Tibial nerve (tissue), 4 donors: ENCODE measurements at places on chromosomes 6 and 20. TPM values are rescaled to one million over a fixed set of nuclear protein-coding genes. Genes with fewer than 3 reads are reported as not detected.

GRCh38 chr6:68710916-68711315, 75.8 kb downstream of the ADGRB3 start:
- no peaks in the 10 kb centered on the region for H3K4me1 ChIP-seq
- H3K36me3 ChIP-seq: no peaks in the 10 kb centered on the region
- no peaks in the 10 kb centered on the region for H3K27me3 ChIP-seq
- H3K4me3 ChIP-seq: no peak overlapping the region

DNA sequence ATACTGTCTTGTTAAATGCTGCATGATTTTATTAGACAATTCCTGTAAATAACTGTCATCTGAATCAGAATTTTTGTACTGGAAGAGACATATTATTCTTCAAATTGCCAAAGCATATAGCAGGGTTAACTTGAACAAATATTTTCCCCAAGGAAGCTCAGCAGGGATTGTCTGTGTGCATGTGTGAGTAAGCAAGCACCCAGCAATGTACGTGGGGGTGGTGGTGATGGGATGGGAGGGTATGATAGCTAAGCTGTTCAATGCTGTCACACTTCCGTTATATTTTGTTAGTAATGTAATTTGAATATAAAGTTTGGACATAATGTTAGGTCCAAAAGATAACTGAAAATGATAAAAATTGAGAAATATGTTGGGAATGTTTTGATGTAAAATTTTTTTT, 118.1 kb downstream of the MYB start:
- H3K4me3 ChIP-seq: no peak overlapping the region
- H3K36me3 ChIP-seq: peaks cover 55% of the 10 kb centered on the region
- no peak overlapping the region for H3K27ac ChIP-seq
- H3K4me1 ChIP-seq: no peaks in the 10 kb centered on the region

DNA sequence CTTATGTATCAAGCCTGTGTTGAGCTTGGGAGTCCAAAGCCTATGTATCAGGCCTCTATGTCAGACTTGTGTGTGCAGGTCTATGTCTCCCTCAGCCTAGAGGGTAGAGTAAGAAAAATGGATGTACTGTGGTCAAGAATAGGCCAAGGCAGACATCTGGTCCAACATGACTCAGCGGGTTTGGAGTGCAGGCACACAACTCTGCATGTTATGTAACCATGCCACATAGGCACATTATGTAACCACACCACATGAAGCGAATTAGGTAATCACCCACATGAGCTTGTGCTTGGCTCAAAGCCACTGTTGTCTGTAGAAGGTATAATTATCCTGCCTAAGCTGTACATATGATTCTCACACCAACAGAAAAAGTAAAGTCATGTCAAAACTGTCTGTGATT, 1190.5 kb upstream of the EYS start:
- no peaks in the 10 kb centered on the region for H3K4me1 ChIP-seq
- no peak for DNase-seq
- H3K27ac ChIP-seq: no peak overlapping the region

DNA sequence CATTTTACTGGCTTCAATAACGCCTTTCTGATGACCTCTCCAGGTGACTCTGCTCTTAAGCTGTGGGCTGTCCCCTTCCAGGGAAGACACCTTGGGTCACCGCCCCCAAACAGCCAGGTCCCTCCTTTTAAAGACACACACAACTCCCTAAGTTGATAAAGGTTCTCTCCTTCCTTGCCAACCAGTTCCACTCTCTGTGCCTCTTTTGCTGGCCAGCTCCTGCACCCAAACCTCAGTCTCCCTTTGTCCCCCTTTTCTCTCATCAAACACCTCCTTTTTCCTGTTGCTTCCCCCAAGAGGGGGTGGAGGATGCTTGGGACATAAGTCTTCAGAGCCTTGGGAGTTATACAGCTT, 1.0 kb downstream of the NCOA6 start:
- peak overlapping the region; percentile 88 for H3K4me3 ChIP-seq
- H3K4me1 ChIP-seq: peaks cover 52% of the 10 kb centered on the region
- H3K27me3 ChIP-seq: no peaks in the 10 kb centered on the region
- H3K36me3 ChIP-seq: no peaks in the 10 kb centered on the region

SLC2A10 gene
- 31.5 TPM for total RNA-seq

GRCh38 chr6:138987080-138987642, 892 bp downstream of the REPS1 start:
- H3K27ac ChIP-seq: peak overlapping the region; percentile 92
- DNase-seq: no peak
- peaks cover 16% of the 10 kb centered on the region for H3K4me1 ChIP-seq
- peak overlapping the region; percentile 91 for H3K4me3 ChIP-seq
- no peaks in the 10 kb centered on the region for H3K27me3 ChIP-seq
- H3K36me3 ChIP-seq: no peaks in the 10 kb centered on the region

- H3K4me3 ChIP-seq: no peak overlapping the region
- H3K27me3 ChIP-seq: no peaks in the 10 kb centered on the region
- DNase-seq: no peak
- H3K4me1 ChIP-seq: no peaks in the 10 kb centered on the region
- peaks cover 2% of the 10 kb centered on the region for H3K36me3 ChIP-seq
These were observed 45.1 kb downstream of the WDR27 start for GRCh38 chr6:169656546-169657283.

DNA sequence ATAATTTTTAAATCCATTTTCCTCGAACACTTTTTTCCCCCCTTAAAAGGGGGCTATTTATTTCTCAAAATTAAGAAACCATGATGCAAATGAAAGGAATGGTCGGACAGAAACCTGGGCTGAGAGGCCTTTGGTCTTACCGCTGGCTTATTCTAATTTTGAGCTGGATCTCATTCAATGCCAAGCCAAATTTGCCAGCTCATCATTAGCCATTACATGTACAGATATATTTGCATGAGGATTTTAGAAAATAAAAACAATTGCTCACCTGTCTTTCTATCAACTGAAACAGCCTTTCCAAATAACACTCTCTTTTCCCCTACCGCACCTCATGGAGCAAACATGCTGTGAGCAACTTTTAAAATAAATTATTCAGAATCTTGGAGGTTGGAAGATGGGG, 219.5 kb upstream of the DTNBP1 start:
- no peaks in the 10 kb centered on the region for H3K36me3 ChIP-seq
- no peak overlapping the region for H3K27ac ChIP-seq
- H3K27me3 ChIP-seq: no peaks in the 10 kb centered on the region
- H3K4me1 ChIP-seq: peaks cover 10% of the 10 kb centered on the region
- DNase-seq: no peak
- H3K4me3 ChIP-seq: no peak overlapping the region

PAX1 gene
- not detected for total RNA-seq

DNA sequence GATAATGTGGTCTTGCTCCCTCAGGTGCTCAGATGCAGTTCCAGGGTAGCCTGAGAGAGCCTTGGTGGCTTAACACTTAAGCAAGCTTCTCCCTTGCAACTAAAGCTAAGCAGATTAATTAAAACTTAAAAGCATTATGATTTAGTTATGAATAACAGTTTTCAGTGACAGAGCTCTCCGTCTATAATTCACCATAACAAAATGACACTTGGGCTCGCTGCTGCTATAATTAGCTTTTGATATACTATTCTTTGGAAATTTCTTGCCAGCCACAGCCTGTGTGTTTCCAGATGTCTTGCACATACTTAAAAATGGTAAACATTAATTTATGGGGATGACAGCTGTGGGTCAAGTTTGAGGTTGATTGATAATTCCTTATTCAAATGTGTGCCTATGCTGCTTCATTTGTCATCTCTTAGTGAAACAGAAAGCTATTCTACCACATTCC, 380.5 kb downstream of the TFAP2B start:
- H3K4me3 ChIP-seq: no peak overlapping the region
- H3K36me3 ChIP-seq: no peaks in the 10 kb centered on the region
- no peaks in the 10 kb centered on the region for H3K27me3 ChIP-seq
- no peak for DNase-seq
- H3K27ac ChIP-seq: no peak overlapping the region

DNA sequence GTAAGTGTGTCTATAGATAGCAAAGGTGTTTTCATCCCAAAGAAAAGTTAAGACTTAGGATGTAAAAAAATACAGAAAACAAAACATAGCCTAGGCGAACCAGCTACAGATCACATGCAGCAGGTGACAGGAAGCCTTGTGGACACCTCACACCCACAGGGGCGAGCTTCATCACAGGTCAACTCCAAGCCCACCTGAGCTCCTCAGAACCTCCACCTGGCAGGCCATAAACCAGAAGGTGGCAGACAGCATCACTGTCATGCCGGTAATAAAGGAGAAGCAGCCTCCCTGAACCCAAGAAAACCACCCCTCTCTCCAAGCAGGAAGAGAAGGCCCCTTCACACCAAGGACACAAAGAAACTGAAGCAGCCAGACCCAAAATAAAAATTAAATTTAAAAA, 1.0 kb downstream of the RALGAPA2 start:
- H3K4me3 ChIP-seq: peak overlapping the region; percentile 84
- no peaks in the 10 kb centered on the region for H3K36me3 ChIP-seq
- H3K4me1 ChIP-seq: peaks cover 19% of the 10 kb centered on the region
- no peaks in the 10 kb centered on the region for H3K27me3 ChIP-seq
- no peak for DNase-seq

- no peak overlapping the region for H3K4me3 ChIP-seq
These were observed 11.9 kb downstream of the VSTM2L start for GRCh38 chr20:37914672-37915433.

DNA sequence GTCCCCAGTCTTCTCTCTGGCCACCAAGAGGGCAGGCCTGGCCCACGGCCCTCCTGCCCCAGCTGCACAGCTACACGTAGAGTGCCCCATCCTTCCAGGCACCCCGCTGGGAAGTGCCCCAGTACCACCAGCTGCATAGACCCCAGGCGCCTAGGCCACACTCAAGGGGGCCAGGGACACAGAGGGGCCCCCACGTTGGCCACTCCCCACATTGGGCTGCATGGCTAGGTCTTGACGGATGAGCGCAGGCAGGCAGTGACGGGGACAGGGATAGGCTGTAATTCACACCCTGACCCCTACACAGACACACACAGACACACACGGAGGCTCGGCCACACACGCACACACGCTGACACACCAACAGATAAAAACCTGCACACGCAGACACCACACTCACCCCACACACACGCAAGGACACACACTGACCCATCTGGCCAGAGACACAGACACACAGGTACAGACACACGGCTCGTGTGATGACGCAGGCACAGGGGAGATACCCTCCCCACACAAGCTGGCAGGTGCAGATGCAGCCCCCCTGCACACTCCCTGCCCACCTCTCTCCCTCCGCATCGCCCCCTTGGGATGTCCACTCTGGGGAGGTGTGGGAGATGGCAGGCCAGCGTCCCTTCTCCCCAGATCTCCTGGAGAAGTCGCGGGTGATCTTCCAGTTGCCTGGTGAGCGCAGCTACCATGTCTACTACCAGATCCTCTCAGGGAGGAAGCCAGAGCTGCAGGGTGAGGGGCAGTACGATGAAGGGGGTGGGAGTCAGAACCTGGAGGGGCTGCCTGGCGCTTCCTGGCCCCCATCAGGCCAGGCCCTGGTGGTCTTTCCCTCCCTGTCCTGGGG, 30.0 kb downstream of the MYH7B start:
- H3K4me3 ChIP-seq: no peak overlapping the region
- peaks cover 17% of the 10 kb centered on the region for H3K27me3 ChIP-seq
- H3K4me1 ChIP-seq: peaks cover 38% of the 10 kb centered on the region
- H3K27ac ChIP-seq: no peak overlapping the region
- H3K36me3 ChIP-seq: no peaks in the 10 kb centered on the region

MOG gene
- not detected for total RNA-seq

- H3K27me3 ChIP-seq: no peaks in the 10 kb centered on the region
- peak; percentile 57 for DNase-seq
- peaks cover 58% of the 10 kb centered on the region for H3K4me1 ChIP-seq
- peak overlapping the region; percentile 6 for H3K4me3 ChIP-seq
These were observed 26.4 kb downstream of the ARMC2 start for GRCh38 chr6:108874470-108875160.

- no peaks in the 10 kb centered on the region for H3K36me3 ChIP-seq
- DNase-seq: no peak
These were observed 181.1 kb upstream of the PRSS16 start for GRCh38 chr6:27066381-27066780.

- no peaks in the 10 kb centered on the region for H3K27me3 ChIP-seq
- no peak overlapping the region for H3K27ac ChIP-seq
- H3K4me3 ChIP-seq: no peak overlapping the region
- peaks cover 91% of the 10 kb centered on the region for H3K36me3 ChIP-seq
These were observed 36.3 kb upstream of the SLC4A11 start for GRCh38 chr20:3275064-3275935.

DNA sequence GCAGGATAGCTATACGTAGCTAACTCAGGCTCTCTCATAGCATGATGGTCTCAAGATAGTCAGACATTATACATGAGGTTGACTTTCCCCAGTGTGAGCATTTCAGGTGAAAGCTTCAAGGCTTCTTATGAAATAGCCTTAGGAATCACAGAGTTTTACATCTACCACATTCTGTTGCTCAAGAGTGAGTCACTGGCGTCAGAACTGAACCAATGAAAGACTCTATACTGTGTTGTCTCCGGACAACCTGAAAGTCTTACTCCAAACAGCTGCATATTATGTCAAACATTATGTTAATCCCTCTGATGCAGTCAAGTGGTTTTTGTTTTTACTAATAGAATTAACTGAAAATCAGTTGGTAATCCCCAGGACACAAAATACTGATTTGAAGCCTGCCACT, 79.8 kb upstream of the TRDN start:
- H3K4me3 ChIP-seq: no peak overlapping the region
- H3K27me3 ChIP-seq: no peaks in the 10 kb centered on the region
- no peak overlapping the region for H3K27ac ChIP-seq
- H3K4me1 ChIP-seq: no peaks in the 10 kb centered on the region
- no peak for DNase-seq
- H3K36me3 ChIP-seq: no peaks in the 10 kb centered on the region

DNA sequence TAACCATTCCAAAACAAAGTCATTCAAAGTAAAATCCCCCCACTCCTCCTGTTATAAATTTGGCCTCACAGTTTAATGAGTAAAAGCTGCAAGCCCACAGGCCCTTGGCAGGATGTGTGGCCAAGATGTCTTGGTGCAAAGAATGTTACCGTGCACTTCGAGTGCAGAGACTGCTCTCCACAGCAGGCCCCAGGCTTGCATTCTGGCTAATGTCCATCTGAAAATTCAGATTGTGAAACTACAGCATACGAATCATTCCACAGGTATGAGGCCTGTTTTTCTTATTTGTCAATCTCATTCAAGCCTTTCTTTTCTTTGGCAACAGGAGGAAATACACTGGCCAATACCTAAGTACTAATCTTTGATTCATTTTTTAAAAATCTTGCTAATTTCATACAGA, 7.1 kb downstream of the RPS6KA2 start:
- no peaks in the 10 kb centered on the region for H3K27me3 ChIP-seq
- H3K4me3 ChIP-seq: no peak overlapping the region
- H3K4me1 ChIP-seq: peaks cover 46% of the 10 kb centered on the region
- no peak for DNase-seq

DNA sequence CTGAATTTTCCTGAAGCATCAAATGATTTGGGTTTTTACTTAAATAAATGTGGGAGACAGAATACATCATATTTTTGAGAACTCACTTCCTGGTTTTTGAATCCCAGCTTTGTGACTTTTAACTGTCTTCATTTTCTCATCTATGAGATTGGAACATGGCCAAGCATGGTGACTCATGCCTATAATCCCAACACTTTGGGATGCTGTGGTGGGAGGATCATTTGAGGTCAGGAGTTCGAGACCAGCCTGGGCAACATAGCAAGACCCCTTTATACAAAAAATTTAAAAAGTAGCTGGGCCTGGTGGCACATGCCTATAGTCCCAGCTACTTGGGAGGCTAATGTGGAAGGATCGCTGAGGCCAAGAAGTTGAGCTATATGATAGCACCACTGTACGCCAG, 122.3 kb downstream of the QKI start:
- no peaks in the 10 kb centered on the region for H3K27me3 ChIP-seq
- H3K4me1 ChIP-seq: peaks cover 41% of the 10 kb centered on the region
- H3K27ac ChIP-seq: no peak overlapping the region
- DNase-seq: no peak
- H3K4me3 ChIP-seq: no peak overlapping the region
